ENCODE measurements at places on chromosomes 3 and 15.

DNA sequence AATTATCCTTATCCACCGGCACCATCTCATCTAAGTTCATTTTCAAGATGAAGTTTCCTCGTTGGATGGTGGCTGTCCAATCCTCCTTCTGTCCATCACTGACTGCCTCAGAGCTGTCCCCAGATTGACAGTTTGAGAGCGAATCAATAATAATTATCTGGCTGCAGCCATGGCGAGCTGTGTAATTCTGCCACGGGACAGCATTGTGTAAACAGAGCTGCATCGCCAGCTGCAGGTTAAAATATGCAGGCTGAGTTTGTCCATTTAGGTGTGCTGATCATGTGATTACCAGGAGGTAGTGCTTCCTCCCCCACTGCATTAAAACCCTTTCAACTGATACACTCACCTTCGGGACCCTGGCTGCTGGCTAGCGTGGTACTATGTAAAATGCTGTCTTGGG, 461.9 kb upstream of the ONECUT1 start:
- no peak for DNase-seq

DNA sequence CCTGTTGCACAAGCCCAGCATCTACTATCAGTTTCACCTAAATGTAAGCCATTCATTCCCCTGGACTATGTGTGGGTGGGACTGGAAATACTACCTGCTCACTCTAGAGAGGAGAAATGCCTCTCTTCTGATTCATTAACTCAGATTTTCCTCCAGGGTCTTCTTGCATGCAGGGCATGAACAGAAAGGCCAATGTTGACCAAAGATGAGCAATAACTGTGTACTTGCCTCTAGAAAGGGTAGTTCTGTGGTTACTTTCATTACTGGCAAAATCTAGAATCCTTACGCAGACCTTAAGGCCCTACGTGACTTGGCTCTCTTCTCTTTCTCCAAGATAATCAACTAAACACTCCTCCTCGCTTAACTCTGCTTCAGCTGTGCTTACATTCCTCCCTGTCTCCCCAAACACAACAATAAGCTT, 81.4 kb upstream of the PSMD6 start:
- no peak for DNase-seq

DNA sequence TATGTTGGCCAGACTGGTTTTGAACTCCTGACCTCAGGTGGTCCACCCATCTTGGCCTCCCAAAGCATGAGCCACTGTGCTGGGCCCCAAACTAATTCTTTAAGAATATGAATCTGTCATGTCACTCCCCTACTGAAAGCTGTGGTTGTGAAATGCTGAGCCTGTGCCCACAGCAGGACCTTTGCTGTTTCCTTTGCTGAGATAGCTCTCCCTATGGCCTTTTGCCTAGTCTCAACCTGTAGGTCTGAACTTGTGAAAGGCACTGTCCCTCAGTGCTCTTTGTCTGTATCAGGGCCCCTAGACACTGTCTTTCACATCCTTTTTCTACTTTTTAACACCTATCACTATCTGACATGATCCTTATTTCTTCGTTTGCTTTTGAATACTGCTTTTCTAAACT, 62.7 kb upstream of the CCR4 start:
- DNase-seq = no peak

DNA sequence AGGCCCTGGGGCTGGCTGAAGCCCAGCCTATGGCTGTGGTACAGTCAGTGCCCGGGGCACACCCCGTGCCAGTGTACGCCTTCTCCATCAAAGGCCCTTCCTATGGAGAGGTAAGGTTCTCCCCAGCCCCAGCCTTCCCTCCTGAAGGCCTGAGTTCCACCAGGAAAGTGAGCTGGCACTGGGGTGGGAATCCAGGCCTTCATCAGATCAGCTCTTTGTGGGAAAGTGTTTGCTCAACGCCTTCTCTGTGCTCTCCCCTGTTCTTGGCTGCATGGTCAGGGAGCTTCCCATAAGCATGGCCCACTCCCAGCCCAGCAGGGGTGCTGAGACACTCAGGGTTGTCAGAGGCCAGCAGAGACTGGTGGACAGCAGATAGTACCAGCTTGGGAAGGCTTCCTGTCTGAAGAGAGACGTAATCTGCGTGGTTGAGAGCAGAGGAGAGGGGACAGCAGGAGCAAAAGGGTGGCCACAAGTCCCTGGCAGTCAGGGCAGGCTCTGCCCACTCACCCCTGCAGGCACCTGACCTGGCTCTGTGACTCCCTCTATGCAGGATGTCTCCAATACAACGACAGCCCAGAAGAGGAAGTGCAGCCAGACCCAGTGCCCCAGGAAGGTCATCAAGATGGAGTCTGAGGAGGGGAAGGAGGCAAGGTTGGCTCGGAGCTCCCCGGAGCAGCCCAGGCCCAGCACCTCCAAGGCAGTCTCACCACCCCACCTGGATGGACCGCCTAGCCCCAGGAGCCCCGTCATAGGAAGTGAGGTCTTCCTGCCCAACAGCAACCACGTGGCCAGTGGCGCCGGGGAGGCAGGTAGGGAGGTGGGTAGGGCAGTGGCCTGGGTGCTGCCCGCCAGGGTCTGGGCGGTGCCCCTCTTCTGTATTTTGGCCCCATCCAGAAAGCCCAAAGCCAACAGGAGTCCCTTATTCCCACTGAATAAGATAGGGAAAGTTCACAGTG, 38.4 kb downstream of the PML start:
- no peak for DNase-seq

DNA sequence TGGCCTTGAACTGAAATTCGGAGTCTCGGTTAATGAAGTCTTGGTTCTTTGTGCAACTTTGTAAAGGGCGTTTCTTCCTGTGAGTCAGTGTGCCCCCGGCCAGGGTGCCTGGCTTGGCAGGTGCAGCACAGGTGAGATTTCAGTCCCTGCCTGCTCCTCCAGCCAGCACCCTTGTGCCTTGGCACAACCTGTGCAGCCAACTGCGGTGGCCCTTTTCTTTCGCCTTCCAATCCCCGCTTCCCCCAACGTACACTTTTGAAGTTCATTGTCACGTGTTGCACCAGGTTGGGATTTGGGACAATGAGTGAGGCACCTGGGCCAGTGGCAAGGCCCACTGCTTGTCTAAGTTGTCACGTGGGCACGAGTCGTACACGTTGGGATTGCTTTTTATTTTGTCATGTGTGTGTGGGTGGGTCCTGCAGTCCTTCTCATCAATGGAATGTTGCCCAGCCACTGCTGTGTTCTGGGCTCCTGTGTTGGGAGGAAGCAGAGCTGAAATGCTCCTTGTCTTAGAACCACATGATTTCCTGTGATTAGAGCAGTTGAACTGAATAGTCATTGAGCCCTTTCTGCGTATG, 242.9 kb upstream of the BHLHE40 start:
- no peak for DNase-seq

- no peak for DNase-seq
These were observed 60.9 kb downstream of the STRIT1 start for GRCh38 chr3:155232605-155233004.

GRCh38 chr3:172268868-172269267, 179.4 kb downstream of the GHSR start:
- DNase-seq = no peak

DNA sequence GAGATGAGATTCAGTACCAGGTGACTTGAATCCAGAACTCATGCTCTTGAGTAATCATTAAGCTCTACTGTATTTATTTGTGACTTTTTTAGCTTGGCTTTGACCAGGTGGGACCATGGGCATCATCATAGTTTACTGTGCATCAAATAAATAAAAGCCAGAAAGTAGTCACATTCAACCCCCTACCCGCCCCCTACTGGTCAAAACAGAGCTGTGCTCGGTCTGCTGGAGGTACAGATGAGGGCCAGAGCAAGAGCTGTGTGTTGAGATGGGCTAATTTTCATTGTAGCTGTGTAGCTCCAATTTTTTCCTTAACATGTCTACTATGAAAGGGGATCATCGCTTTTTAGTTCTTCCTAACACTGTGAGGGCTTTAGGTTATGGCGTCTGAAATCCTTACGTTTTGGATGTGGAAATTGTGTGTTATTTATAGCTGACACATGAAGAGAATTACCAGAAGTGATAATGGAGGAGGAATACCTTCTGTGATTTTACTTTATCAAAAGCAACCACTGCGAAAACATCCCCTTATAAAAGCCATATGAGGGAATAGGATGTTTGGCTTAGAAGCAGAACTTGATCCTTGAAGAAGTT, 375.1 kb downstream of the PTPRG start:
- DNase-seq = no peak
